ENCODE measurements at places on chromosomes 5 and 9.

DNA sequence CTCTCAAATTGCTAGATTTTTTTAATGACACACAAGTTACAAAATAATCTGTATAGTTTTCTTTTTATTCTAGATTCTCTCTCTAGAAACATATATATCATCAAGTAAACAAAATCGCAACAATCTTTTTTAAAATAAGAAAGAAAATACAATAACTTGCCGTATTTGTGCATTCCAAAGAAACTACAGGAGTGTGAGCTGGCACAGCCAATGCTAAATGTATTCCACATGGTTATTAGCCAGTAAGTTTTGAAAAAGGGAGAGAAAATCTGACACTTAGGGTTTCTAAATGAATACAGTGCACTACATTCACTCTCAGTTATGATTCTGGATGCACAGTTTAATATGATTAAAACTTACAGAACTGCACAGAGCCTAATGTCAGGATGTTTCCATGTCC, 117.9 kb downstream of the BNC2 start:
- no peak for DNase-seq

GRCh38 chr5:179119415-179120170, 59.4 kb downstream of the ZNF354C start:
- DNase-seq: no peak

- no peak for DNase-seq
Measured at GRCh38 chr9:136194540-136194939, 10.4 kb downstream of the LHX3 start.

- no peak for DNase-seq
Measured at GRCh38 chr9:108479989-108480652, 375.7 kb downstream of the ACTL7B start.

All from kidney tubule cell (primary cell).